Stimulated activated CD8-positive, alpha-beta memory T cell treated with anti-CD3 and anti-CD28 coated beads, Interleukin-4, amount 100 ng/mL, for 1 hour (primary cell): ENCODE measurements at places on chromosomes 11 and 22.

DNA sequence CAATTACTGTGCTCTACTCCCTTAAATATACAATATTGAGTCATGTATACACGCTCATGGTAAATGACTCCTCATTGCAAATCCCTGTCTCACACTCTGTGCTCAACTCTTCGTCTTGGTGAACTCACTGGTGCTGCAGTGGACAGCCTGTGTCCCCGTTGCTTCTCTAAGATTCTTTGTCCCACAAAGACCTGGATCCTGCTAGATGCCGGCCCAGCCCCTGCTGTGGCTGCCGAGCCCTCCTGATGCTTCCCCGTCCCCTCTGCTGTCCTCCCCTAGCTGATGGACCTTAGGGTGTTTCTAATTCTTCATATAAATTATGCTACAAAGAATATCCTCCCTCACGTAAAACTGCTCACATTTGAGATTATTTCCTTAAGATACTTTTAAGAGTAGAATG is 5.5 kb downstream of the APOL2 start:
- DNase-seq = no peak

GRCh38 chr11:111155021-111155420 is 90.5 kb upstream of the POU2AF2 start:
- DNase-seq = no peak

GRCh38 chr22:46452195-46453005 is 85.0 kb downstream of the CELSR1 start:
- DNase-seq = no peak

DNA sequence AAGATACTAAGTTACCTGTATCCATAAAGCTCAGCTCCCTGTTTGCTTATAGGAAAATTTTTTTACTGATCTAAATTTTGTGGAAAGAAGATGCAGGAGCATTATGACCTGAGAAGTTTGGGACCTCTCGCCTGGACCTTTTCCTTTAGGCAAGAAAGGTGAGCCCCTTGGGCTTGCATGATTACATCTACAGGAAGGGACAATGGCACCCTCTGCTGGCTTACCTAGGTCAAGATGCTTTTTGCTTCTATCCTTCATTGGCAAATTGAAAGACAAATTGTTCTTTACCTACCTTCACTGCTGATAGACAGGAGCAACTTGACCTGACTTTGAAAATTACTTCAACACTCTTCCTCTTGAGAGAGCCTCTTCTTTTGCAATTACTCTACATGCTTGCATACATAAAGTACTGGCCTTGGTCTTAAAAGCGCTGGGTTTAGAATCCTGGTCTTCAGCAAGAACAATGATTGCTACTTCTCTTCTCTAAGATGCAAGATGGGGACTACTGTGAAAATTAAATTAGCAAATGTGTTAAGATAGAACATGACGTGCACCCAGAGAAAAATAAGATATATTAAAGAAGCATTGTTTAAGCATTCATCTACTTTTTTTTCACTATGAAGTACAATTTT is 147.2 kb downstream of the TRPC6 start:
- DNase-seq = no peak

DNA sequence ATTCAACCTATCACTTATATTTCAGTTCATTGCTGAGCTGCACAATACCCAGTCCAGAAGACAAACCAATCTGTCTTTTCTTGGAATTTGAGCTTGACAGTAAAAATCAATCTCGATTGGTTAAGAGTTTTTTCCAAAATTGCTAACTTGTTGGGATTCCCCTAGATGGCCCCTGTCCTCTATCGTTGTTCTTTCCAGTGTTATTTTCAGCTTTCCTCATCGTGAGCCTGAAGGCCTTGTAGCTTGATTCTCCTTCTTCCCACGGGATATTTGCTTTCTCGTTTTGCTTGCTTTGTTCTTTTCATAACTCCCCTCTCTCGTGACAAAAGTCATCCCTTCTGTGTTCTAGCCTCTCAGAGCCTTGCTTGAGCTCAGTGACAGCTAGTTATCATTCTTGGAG is 3.1 kb downstream of the OR8B8 start:
- no peak for DNase-seq

DNA sequence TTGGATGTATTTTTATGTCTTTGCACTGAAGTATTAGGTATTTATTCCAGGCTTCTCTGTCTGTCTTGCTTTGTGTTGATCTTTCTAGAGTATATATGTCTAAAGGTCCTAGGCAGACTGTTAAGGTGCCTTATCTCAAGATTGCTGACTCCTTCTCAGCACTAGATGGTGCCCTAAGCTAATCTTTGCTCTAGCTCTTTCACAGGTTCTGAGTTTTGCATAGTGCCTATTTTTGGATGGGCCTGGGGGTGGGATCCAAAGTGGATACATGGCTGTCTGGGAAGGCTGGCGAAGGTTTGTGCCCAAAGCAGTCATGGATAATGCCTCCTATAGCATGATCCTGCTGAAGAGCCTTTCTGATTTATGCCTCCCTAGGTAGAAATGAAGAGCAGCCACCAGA is 154.9 kb downstream of the TRPC6 start:
- DNase-seq = no peak

DNA sequence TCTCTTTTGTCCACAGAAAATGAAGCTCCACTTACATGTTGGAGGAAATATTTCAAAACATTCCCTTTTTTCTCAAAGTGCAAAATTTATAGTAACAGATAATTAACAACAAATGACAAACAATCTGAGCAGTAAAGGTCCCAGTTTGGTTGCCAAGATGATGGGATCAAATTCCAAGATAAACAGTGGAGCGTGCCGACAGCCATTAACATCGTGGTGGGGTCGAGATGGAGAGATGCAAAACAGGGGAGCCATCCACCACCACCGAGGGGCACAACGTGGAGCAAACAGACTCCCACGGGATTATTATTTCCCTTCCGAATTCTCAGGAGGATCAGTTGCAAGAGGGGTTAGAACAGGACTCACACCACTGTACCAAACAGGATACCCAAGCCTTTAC is 17.2 kb downstream of the MPPED2 start:
- DNase-seq = no peak

DNA sequence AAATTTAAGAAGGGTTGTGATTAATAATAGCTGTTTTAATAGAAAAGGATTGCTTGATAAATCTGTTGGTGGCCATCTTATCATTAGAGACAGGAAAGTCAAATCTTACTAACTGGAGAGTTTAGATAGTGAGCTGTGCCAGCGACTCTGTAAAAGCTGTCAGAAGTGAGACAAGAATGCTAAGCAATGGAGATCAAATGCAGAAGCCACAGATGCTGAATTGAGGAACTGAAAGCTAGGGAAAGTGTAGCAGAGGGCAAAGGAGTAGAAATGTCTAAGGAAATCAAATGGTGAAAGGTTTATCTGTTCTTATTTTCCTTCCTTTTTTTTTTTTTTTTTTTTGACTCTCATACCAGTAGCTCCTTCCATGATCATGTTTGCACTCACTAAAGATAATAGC is 13.7 kb downstream of the MS4A13 start:
- DNase-seq = no peak

GRCh38 chr22:36561291-36561811 is 32.4 kb upstream of the EIF3D start:
- DNase-seq = no peak

- DNase-seq = no peak
Observed at GRCh38 chr11:72807021-72807693, 7.1 kb upstream of the ATG16L2 start.

GRCh38 chr11:133133050-133133449 is 399.3 kb downstream of the OPCML start:
- DNase-seq = no peak

DNA sequence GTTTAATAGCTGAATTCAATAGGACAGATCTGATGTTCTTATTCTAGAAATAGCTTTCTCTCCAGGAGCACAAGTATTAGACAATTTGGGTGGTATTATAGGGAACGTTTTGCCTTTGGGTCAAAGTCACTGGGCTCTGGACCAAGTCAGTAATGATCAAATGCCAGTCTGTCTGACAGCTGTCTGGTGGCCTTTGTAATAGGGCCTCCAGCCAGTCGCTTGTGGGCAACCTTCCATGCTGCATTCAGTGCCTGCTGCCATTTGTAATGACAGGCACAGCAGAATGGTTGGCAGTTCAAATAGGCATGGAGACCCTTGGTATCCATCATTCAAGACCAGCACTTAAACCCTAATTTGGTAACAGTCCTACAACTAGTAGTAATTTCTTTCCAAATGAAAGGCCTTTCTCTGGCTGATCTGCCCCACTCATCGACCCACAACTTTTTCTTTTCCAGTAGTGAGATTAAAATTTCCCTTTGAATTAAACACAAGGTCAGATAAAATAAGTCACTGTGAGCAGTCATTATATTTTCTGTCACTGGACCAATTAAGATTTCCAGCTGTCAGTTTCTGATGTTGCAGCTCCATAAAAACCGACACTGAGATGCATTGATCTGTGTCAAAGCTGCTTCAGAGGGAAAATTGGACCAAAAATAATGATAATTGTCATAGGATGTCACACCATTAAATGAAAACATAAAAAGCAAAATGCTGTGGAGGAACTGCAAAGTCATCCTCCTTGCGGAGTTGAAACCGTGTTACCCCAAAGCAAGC is 1038.1 kb downstream of the LRRC4C start:
- no peak for DNase-seq

GRCh38 chr11:113376156-113376555 is 11.4 kb upstream of the ANKK1 start:
- no peak for DNase-seq

GRCh38 chr11:100434821-100435641 is 252.1 kb upstream of the ARHGAP42 start:
- no peak for DNase-seq

DNA sequence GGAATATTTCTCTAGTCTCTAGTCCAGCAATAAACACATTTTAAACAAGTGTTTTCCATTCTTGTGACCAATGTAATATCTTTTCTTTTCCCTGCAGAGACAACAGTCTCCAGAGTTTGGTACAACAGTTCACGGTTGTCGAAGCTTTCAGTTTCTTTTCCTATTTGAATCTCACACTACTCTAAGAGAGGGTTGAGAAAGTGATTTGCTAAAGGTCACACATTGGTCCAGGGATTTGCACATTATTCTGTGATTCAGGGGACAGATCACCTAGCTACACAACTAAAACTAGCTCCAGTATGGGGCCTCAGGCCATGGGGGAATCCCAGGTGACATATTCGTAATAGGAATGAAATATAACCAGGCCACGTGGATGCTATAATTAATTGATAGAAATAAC is 132.5 kb downstream of the HIPK3 start:
- DNase-seq = no peak

- DNase-seq = no peak
Observed at GRCh38 chr22:39251762-39252460, 7.1 kb upstream of the PDGFB start.

DNA sequence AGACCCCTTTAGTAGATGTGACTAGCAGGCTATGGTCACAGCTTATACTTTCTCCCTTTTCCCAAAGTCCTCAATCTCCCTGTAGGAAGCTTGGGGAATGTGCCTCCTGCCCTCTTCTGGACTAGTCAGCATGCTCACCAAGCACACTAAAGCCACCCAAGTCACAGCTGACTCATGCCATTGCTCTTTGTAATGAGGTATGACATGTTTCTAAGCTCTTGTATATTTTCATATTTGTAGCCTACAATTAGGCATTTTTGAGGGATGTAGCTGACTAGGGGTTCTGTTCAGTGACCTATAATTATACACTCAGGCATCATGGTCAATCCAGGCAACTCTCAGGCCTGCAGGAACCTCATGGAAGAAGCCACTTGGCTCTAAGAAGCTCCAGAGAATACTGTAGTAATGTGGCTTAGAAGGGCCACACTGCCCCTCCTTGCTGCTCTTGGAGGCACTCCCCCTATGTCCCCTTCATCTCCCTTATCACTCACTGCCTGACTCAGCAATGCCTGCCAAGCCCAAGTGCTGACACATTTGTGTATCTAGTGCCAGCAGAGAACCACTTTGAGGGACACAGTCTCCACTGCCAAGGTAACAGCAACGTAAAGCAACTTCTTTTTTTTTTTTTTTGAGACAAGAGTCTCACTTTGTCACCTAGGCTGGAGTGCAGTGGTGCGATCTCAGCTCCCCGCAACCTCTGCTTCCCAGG is 86.2 kb downstream of the RPL27A start:
- no peak for DNase-seq

- DNase-seq = no peak
Observed at GRCh38 chr11:132422722-132423121, 1052.3 kb downstream of the NTM start.

- DNase-seq = no peak
Observed at GRCh38 chr11:79294845-79295731, 145.7 kb downstream of the TENM4 start.

DNA sequence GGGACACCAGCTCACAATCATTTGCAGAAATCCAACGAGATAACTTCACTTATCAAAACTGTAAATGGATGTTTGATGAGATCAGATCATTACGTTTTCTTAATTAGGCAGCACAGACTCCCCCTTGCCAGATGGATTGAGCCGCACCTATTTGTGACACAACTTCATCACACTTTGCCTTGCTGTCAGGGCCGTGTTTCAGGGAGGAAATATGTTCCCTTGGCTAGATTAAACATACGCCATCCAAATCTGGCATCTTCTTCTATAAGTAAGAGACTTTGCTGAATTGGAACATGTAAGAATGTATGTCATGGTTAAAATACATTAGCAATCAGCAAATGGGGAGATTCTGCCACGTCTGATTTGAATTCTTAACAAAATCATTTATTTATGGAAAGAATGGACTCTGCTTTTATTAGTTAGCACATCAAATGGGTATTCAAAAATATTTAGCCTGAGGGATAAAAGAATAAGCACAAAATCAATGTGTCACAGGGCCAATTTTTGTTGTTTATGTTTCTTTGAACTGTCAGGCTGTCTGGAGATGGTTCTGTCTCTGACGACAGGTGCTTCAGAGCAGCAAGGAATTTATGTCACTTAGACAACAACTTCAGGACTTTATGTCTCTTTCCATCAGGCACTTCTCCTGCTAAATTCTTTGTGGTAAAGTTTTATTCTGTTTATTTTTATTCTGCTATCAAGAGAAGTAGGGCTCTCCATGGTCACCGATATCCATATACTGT is 326.1 kb upstream of the NCAM1 start:
- DNase-seq = no peak

- no peak for DNase-seq
Observed at GRCh38 chr11:15720460-15720859, 605.7 kb downstream of the INSC start.

GRCh38 chr11:128814856-128815705 is 52.0 kb downstream of the KCNJ1 start:
- DNase-seq = no peak

DNA sequence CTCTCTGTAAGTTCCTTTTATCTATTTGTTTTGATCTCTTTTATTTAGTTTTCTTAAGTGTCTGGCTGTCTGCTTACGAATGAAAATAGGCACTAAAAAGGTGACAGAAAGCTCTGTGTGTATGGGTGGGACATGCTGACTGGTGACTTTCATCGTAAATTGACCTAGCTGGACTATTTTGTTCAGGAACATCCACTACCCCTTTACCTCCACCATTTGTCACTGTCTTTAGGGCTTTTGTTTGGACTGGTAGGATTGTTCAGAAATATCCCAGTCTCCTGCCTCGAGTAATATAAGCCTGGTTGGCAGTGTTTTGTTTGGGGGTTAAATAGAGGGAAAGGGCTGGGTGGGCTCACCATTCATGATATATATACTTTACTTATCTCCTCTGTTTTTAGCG is 20.9 kb downstream of the EMSY start:
- no peak for DNase-seq
